ENCODE measurements at places on chromosomes 5 and 9.
A peak's percentile ranks its signal among the peaks of the same experiment; 100 is the strongest.

GRCh38 chr5:62305715-62306322, at the start of gene KIF2A:
Gene KIF2A (plus strand): TSS chr5:62306206. CDS start chr5:62306473, 267 bp downstream.
- peak; percentile 96 for DNase-seq

DNA sequence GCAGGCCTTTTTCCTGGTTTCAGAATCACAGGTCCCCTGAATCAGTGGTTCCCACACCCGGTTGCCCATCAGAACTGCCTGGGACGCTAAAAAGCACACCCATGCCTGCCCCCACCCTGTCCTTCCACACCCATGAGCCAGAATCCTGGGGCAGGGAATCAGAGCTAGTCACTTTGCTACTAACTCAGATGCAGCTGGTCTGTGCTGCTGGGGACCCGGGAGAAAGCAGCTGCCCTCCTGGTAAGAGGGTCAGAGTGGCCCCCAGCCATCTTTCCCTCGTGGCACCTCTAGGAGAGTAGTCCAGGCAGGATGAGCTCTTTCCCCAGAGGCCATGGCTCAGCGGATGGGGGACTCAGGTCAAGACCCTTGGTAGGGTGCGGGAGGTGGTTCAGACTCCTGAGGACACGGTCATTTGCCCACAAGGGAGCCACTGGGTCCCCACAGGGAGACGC, 11.3 kb upstream of the NUP214 start:
- no peak for DNase-seq

- DNase-seq = no peak
Observed at GRCh38 chr5:159497221-159497620, 166.9 kb upstream of the IL12B start.

DNA sequence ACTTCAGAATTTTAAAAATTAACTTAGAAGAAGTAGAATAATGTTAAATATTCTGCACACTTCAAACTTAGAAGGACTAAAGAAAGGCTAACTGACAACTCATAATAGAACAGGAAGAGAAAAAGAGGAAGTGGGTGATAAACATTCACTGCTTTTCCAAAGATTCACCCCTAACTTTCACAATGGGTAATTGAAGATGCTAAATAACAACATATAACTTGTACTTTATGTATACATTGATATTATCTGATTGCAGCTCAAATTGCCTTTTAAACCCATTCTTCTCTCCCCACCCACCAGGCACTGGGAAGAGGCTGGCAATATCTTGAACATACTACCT, 376.6 kb downstream of the EFNA5 start:
- no peak for DNase-seq

DNA sequence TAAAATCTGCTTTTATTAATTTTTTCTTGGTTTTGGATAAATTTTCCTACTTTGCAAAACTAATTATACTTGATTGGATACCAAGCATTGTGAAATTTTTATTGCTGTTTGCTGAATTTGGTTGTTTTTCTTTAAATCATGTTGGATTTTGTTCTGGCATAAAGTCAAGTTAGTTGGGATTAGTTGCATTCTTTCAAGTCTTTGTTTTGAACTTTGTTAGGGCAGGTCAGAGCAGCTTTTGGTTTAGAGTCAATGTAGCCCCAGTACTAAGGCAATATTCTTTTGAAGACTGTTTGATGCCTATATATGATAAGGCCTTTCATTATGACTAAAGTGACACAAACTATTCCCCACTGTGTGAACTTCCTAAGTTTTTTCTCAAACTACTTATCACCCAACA, 531.1 kb downstream of the RASEF start:
- no peak for DNase-seq

- DNase-seq = no peak
Observed at GRCh38 chr5:115599502-115599901, 2.8 kb downstream of the TICAM2 start.

- no peak for DNase-seq
Observed at GRCh38 chr5:37721447-37721871, 118.4 kb downstream of the GDNF start.

GRCh38 chr9:87763286-87763685, 37.4 kb downstream of the CTSL start:
- no peak for DNase-seq

DNA sequence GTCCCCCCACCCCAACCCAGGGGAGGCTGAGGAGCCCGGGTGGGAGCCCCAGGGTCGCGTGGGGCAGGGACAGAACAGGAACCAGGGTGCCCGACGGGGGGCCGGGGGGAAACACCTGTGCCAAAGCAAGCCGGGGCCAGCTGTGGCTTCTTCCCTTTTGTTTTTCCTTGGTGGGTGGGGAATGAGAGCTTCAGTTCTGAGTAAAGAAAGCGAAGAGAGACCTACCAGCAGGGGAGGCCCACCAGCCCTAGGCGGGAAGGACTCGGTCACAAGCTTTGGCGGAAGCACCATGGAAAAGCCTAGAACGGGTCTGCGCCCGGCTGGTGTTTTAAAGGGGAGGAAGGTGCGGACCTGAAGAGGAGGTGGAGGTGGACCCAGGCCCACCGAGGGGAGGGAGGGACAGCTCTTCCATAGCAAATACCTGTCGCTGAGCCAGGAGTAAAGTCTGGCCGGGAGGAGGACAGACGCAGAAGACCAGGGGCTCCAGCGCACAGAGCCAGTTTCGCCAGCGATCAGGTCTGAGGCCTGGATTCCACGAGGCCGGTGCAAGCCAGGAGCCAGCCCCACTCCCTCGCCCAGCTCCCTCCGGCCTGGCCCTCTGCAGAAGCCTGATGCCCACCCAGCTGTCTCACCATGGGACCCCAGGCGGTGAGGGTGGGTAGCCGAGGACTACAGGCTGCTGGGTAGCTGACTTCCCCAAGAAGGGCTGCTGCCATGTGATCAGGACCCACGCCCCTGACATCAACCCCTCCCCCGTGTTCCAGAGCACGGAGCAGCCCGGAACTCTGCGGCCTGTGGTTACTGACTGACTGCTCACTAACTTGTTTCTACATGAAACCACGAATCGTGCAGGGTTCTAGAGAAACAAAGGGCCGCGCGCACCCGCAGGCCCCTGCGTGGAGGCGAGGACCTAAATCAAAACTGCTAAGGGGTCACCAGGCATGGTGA, 849 bp upstream of the MGAT1 start:
- DNase-seq = no peak

GRCh38 chr9:96420468-96421219, 2.5 kb upstream of the ZNF367 start:
- peak; percentile 71 for DNase-seq

DNA sequence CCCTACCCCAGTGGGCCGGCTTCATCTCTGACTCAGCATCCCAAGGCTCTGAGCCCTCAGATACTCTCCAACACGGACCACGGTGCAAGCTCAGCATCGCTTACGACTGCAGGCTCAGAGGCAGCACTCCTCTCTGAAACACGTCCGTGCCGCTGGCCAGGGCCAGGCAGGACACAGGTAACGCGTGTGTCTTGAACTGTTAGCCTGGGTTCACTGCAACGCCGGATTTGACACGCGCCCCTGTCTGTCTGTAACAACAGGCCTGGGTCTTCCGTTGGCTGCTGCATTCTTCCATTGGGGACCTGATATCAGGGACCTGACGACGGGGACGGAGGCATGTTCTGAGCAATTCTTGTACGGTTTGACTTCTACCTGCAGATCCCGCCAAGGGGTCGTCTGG, 6.4 kb downstream of the SLC6A3 start:
- DNase-seq = no peak

- DNase-seq = no peak
Observed at GRCh38 chr5:72167804-72168203, 60.5 kb downstream of the MAP1B start.

- no peak for DNase-seq
Observed at GRCh38 chr5:1390861-1391600, 46.1 kb upstream of the CLPTM1L start.

GRCh38 chr5:161002571-161003074, 150.6 kb upstream of the ATP10B start:
- no peak for DNase-seq

- DNase-seq = no peak
Observed at GRCh38 chr5:124919747-124920525, 173.5 kb upstream of the ZNF608 start.

DNA sequence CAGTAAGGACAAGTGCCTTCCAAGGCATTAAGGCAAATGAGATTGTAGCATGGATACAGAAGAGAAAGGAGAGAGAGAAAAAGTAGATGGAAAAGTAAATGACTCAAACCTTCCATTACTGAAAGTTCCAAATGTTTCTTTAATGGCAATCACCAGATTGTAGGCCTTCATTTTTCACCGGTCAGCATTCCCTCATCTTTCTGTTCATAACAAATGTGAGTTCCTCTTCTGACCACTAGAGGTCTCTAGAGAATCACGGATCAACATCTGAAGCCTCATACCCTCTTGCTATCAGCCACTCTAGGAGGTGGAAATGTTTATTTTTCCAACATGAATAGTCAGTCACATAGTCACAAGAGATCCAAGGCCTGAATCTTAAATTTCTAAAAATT, 73.6 kb upstream of the RPS23 start:
- no peak for DNase-seq

DNA sequence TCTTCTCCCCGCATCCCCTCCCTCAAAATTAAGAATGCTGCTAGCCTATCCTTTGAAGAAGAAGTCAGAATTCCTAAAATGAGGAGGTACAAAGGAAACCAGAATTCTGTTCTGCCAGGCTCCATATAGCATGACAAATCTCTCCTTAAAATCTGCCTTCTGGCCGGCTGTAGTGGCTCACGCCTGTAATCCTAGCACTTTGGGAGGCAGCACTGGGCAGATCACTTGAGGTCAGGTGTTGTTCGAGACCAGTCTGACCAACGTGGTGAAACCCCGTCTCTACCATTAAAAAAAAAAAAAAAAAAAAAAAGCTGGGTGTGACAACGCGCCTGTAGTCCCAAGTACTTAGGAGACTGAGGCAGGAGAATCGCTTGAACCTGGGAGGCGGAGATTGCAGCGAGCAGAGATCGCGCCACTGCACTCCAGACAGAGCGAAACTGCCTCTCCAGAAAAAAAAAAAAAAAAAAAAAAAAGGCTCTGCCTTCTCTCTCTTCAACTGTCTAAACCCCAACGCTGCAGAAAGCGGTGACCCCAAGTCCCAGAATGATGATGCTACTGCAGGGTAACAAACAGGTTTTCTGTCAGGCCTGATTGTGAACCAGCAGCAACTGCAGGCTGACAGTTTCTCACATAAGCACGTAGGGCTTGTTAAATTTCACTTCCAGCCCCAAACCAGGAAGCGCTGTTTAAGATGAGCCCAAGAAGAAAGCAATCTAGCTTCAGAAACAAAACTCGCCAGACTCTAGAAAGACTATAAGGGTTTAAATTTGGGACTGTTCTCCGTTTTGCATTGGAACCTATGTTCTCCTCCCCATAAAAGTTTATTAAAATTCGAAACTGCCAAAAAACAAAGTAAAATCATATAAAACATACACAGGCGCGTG, 963 bp upstream of the CAST start:
- DNase-seq = no peak

DNA sequence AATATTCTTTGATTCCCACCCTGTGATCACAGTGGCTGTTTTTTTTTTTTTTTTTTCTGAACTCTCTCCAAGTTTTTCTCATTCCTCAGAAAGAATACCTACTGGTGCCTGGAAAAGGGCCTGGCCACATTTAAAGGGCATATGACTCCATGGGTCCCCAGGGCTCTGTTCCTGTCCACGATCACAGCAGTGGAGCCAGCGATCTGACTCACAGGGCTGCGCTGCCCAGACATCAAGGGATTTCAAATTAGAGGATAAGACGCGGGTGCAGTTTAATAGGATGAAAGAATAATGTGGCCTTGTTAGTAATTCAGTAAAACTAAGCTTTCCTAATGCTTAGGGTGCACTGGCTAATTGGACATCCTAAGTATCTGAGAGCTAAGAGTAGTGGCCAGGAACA, 175.1 kb upstream of the MSX2 start:
- no peak for DNase-seq

DNA sequence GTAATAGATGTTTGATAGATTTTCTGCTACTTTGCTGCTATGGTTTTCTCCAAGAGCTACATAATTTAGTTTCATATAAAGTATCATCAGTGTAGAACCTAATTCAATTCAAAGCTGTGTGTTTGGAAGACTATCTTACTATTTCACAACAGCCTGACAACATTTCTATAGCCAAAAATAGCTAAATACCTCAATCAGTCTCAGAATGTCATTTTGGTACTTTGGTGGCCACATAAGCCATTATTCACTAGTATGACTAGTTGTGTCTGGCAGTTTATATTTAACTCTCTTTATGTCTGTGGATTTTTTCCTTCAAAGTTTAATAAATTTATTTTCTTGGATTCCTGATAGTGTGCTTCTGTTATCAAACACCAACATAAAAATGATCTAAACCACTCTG, 35.1 kb upstream of the CCDC152 start:
- DNase-seq = no peak

DNA sequence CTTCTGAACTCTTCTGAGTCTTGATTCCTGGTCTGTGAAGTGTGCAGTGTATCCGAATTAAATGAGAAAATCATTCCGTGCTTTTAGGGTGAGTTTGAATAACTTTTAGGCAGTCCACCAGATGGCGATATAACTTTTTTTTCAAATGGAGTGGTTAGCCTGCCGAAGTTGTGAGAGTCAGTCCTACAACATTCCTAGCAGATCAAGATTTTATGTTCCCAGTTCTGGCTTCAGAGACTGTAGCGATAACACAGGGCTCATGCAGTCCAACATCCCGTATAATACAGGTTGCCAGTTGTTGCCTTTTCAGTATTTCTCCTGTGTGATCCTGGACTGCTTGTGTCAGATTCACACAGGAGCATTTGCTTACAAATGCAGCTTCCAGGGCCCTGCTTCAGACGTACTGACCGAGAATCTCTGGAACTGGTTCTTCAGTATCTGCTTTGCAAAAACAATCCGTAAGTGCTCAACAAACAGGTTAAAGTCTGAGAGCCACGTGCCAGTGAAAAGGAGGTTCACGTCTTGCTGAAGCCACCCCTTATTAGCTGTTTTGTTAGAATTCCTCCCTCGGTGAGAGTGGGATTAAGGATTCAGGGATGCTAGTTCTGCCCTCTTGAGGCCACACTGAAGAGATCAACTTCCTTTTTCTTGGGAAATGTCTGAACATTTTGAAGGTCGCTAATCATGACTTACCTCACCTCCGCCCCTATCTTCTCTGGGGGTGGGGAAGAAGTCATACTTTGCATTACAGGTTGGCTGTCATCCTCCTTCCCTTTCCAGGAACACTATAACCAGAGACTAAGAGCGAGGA, 22.8 kb downstream of the SMIM3 start:
- peak; percentile 74 for DNase-seq

Measured in H9 (cell line).